ENCODE measurements at places on chromosomes 16 and 17.

GRCh38 chr16:66662445-66663194, 33.9 kb downstream of the CMTM4 start:
- DNase-seq, result peak; percentile 55

GRCh38 chr17:50110591-50111349, 15.6 kb downstream of the PDK2 start:
- DNase-seq, result no peak

DNA sequence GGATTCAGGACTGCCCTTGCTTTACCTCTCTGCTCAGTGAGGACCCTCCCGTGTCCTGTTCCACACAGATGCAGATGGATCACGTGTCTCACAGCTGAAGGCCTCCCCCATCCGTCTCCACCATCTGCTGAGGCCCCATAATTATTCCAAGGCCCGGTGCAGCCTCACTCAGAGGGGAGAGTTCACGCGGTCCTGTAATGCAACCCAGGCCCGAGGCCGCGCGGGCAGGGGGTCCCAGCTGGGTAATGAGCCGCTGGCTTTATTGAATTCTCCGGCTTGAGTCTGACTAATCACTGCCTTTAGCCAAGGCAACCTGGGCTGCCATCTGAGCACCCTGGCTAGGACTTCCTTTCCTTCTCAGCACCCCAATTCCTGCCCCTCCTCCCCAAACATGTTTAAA, 4.4 kb upstream of the WFIKKN2 start:
- DNase-seq, result no peak

GRCh38 chr17:80791758-80792284, 199.8 kb upstream of the CHMP6 start:
- no peak for DNase-seq

DNA sequence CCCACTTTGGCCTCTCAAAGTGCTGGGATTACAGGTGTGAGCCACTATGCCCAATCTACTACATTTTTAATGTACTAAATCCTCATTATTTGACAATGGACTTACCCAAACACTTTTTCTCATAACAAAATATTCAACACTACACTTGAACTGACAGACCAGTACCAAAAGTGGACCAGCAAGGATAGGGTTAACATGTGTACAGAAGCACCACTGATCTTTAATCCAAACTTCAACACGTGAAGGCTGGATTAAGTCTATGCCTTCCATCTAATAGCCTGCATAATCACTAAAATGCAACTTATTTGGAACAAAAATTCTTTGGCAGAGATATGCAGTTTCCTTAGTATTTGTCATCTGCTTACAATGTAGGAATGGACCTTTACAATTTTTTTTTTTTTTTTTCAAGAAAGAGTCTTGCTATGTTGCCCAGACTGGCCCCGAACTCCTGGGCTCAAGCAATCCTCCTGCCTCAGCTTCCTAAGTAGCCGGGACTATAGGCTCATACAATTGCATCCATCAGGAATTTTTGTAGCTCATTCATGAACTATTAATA, 60.0 kb upstream of the BCAR1 start:
- DNase-seq, result no peak

DNA sequence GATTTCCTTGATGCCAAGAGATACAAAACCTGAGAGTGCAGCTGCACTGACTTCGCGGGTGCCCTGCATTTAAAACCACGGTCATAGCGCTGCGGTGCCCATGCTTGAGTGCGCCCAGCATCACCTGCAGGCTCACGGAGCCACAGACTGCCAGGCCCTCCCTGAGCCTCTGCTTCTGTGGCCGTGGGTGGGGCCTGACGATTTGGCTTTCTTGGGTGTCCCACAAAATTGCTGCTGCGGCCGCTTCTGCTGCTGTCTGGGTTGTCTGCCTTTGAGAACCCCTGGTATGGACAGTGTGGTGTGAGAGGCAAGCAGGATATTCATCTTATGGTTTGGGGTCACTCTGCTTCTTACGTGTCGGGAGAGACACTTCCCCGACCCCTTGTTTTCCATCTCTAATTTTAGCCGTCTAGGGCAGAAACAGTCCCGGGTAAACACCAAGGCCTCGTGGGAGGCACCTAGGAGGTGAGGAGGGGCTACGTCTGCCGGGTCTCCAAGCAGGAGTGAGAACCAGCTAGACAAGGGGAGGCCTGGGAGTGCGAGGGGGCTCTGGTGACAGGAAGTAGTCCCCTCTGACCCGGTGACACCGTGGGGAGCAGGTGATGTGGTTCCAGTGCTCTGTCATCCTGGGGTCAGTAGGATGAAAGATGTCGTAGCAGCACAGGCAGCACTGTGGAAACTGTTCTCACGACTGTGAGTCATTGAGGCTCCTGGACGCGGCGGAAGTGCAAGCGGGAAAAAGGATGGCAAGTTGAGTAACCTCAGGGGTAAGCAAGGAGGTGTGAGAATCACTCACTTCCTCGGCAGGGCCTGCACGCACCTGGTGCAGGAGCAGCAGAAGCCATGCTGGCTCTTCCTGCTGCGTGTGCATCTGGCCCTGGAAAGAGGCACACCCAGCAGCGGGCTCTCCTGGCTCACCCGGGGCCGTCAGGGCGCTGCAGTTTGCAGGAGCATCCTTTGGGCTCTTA, 176.3 kb downstream of the RPTOR start:
- no peak for DNase-seq
